Cortex of kidney (tissue), 1 donor: ENCODE measurements at places on chromosomes 13 and 19.

DNA sequence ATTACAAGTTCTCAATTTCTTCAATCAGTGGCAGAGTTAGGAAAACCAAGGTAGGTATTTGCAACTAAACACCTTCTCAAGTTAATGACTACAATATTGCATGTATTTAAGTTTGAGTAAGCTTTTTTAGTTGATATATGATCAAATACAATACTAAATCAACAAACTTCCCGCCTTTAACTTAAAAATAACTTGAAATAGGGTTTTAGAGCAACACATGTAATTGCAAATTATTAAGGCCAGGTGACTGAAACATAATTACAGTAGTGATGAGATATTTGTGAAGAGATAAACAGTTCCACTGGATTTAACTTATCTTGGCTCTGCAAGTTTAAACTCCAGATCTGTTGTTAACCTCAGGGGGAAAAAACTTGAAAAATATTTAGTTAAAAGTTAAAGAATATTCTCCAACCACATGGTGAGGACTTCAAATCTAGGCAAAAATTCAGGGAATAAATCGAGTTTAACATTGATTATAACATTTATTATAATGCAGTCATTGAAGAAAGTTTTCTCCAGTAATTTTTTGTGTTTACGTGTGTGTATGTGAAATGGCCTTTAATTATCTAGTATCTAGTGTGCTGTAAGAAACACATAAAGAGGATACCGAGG, 3.6 kb downstream of the DACH1 start:
- DNase-seq = no peak

DNA sequence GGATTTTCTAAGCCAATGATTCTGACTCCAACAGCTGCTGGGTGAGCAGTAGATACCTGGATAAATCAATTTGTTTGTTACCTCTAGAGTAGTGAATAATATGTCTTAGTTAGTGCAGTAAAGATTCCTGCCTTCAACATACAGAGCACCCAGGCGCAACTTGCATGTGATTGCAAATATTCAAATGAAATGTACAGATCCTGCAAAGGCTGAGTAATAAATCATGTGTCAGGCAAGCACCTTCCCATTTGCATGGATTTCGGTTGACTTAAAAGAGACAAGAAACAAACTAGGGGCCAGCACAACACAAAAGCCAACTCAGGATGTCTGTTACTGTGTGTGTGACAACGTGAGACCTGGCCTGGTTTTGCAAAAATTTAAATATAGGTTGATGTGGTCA, 79.7 kb downstream of the TNFSF11 start:
- DNase-seq = no peak

GRCh38 chr19:33231511-33231910, 5.9 kb upstream of the SLC7A10 start:
- DNase-seq = no peak

DNA sequence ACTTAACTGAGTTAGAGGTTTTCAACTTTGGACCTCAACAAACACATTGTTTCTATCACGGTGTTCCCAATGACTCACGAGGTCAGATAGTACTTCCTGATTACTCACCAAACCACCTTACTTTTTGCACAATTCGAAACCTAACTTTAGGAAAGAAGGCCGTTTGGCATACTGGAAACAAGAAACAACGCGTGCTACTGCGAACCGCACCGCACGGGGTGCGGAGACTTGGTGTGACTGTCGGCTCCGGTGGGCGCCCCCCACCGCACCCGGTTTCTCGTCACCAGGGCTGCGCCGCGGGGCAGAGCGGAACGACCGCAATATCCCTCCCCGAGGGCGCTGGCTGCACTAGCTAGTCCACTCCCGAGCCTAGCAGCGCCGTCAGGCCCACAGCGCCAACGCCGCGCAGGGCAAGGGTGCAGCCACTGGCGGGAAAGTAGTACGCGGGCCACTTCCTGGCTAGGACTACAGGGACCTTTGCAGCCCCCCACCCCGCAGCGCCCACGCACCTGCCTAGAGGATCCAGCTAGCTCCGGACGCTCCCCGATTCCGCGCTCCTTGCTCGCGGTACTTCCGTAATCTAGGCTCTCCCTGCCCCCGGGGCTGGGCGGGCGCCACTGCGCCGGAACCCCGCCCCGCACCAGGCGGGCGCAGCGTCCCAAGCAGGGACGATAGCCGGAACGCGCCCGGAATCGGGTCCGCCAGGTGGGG, at the start of gene PARP4:
Gene PARP4 (minus strand): TSS at position 582 of the 711 bp plus-strand sequence. CDS start 9,002 bp downstream, outside the sequence.
- peak; percentile 18 for DNase-seq

DNA sequence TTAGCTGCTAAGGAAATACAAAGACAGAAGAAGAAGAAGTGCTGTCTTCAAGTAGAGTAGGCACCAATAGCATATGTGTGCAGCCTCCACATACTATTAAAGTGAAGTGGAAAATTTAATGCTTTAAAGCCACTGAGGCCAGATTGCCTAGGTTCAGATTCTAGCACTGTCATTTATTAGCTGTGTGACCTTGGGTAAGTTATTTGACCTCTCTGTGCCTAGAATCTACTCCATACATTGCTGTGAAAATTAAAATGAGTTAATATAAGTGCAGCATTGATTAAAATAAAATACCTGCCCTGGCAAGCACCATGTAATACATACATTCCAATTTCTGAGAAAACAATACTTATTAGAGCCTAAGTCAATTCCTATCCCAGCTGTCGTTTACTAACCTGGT, 110.5 kb downstream of the FRY start:
- no peak for DNase-seq

DNA sequence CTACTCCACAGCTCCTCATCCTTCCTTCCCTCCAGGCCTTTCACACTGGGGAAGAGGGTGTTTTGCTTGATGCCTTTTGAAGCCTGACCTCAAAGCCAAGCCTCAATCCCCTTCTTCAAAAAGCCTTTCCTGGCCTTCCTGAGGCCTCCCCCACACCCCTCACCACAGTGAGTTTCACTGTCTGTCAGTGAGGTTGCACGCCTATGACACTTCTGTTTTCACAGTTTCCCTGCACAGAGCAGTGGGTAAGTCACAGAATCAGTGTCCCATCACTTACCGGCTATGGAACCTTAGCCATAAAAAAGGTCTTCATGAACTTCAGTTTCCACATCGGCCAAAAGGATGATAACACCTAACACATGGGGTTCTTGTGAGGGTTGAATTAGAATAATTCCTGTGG, 371.4 kb downstream of the UQCRFS1 start:
- DNase-seq = no peak

GRCh38 chr13:29548722-29549121, 46.8 kb downstream of the SLC7A1 start:
- no peak for DNase-seq

GRCh38 chr19:33204136-33204973, 10.2 kb downstream of the LRP3 start:
- no peak for DNase-seq

- no peak for DNase-seq
Observed at GRCh38 chr19:7722231-7722651, 9.7 kb downstream of the CLEC4G start.

- DNase-seq = no peak
Observed at GRCh38 chr13:32845952-32846950, 170.0 kb upstream of the KL start.
